Fibroblast of skin of right biceps (primary cell): ENCODE measurements at places on chromosomes 4 and X.

DNA sequence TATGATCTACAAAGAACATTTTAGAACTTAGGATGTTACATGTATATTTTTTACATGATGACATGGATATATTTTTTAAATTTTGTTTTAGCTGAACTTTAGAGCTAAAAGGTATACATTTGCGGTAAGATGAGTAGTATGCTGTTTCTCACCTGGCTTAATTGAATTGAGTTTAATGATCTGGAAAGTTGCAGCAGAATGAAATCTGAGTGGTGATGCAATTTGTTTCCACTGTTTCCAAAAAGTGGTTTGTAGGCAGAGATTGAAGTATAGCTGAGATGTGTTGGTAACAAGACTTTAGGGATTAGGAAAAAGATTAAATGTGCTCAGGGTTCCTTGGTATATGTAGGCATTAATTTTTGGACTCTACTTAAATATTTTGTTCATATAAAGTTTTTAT, 68.1 kb downstream of the HPF1 start:
- DNase-seq: no peak

DNA sequence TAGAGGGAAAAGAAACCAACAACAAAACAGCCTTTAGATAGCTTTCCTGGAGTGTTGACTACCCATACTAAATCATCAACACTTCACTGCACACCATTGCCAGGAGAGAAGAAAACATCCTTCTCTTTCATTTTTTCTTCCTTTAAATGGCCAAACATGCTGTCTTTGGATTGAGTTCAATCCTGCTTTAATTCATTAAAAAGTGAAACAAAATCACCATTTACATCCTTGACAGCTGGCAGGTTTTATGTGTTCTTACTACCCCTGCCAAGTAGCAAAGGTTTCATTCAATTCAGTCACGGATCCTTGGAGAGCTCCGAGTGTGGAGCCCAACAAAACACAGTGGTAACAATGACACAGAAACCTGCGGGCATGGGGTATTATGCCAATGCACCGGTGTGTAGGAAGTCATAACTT, 568.3 kb downstream of the ANKRD50 start:
- DNase-seq: no peak

DNA sequence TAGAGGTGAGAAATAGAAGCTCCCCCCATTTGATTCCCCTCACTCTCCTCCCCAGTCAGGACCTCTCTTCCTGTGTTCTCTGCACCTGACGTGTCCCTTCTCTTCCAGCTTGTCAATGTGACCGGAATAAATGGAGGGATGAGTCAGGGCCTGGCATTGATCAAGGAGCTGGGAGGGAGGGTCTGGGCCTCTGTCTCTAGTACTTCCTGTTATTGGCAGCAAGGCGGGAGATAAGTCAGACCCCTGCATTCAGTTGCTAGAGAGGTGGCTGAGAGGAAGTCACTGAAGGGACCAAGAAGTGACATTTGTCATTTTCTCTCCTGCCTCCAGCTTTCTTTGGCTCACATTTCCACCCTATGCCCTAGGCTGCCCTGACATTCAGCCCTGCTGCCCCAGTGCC, 35.1 kb upstream of the ZNF41 start:
- no peak for DNase-seq

DNA sequence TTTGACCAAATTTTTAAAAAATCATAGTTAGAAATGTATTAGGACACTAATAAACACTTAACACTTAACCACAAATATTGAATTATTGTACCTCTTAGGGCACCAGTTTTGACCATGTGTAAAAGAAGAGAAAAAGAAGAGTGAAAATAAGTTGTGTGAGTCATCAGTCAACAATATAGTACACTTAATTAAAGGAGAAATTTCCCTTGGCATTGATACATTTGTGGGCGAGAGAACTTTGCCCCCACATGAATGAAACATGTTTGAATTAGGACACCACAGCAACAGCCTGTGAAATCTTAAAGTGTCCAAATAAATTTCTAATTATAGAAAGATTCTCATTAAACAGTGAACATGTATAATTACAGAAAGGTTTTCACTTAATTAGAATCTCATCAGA, 1292.8 kb upstream of the TENM3 start:
- DNase-seq: no peak

DNA sequence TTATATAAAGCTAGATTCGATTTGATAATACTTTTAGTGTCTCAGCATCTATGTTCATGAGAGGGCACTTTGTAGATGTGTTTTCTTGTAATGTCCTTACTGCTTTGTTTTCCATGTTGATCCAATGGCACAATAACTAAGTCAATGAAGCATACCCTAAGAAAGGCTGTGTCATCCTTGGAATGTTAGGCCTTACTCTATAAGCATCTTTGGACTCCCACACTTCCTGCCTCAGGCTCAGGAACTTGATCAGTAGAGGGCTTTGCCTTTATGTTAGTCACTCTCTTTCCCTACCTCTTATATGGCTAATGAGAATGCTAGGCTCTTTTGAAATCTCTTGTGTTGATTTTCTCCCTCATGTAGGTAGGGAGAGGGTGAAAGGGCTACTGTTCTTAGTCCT, 33.2 kb upstream of the EDA2R start:
- peak; percentile 46 for DNase-seq

DNA sequence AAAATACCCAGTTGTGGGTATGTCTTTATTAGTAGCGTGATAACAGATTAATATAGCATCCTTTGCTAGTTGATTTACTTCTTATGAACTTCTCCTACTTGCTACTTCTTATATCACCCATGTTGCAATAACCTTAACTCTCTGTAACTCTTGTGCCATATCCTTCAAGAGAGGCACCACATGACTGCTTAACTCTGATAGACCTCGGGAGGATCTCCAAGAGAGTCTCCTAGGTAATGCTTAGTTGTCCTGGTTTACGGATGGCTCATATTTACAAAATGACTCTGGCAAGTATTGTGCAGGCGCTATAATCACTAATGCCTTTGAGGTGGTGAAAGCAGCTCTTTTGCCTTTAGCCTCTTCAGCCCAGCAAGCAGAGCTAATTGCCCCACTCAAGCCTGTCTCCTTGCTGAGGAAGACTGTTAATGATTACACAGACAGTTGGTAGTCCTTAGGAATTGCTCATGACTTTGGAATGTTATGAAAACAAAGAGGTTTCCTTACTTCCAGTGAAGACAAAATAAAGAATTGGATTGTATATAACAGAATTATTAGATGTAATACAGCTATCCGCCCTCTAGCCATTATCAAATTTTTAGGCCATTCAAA, 1305.8 kb downstream of the PCDH7 start:
- peak; percentile 34 for DNase-seq

GRCh38 chrX:71949844-71950445, 39.3 kb downstream of the NHSL2 start:
- DNase-seq: no peak

DNA sequence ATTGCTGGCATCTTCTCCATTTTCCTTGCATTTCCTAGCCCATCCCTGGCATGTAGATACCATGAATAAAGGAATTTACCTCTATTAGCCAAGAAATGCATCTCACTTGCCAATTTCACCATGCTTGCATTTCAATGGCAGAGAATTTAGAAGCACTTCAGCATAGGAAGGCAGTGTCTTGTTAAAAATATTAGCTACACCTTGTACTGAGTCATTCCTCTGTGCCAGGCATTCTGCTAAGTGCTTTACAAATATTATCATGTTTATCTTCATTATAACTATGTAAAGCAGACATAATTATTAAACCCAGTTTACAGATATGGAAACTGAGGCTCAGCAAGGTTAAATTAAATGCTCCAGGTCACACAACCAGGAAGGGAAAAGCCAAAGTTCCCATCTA, 138.2 kb downstream of the NPNT start:
- DNase-seq: no peak

GRCh38 chrX:112457788-112458187, 221.9 kb downstream of the LHFPL1 start:
- no peak for DNase-seq

DNA sequence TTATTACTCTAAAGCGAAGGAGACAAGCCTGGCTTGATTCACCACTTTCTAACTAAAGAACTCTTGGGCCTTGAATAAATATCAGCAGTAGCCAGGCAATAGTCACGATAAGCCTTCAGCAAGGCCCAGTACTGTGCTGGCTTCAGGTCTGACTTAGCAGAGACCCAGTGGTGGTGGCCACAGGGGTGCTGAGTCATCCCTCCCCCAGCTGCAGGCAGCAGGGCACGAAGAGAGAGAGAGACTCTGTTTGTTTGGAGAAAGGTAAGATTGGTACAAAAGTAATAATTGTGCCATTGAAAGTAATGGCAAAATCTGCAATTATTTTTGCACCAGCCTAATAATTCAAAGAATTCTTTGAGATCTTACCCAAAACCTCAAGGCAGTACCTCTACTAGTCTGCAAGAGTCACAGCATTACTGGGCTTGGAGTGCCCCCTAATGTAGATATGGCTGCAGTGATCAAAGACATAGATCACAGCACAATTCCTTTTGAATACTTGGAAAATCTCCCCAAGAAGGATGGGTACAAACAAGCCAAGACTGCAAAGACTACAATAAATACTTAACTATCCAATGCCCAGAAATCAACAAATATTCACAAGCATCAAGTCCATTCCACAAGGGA, 159.5 kb upstream of the USP38 start:
- DNase-seq: peak; percentile 40

- DNase-seq: no peak
These were observed 75.8 kb downstream of the EVC2 start for GRCh38 chr4:5632571-5632970.

GRCh38 chrX:135512508-135513129, 7.8 kb upstream of the INTS6L start:
- DNase-seq: no peak

DNA sequence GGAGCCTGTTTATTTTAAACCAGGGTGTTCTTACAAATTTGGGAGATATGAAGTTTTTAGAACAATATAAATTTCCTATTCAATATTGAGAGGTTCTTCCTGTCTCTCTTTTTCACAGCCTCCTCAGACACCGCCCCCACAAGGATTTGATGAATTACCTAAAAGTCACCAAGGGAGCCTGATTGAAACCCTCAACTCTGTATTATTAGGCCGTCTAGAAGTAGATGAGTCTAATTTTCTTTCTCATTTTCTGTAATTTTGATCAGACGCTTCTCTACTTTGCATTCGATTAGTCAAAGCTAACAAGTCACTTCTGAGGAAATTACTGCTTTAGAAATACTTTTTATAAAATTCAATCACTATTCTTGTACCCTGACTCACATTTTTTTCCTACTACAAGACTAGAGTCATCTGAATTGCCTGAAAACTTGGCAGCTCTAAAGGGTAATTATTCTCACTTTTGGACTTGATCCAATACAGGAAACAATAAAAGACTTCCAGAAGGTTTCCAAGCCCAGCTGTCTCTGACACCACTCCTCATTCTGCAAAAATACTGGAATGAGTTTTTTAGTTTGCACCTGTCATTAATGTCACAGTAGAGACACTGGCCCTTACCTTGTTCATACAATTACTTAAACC, 111.2 kb downstream of the ELOVL6 start:
- peak; percentile 90 for DNase-seq

DNA sequence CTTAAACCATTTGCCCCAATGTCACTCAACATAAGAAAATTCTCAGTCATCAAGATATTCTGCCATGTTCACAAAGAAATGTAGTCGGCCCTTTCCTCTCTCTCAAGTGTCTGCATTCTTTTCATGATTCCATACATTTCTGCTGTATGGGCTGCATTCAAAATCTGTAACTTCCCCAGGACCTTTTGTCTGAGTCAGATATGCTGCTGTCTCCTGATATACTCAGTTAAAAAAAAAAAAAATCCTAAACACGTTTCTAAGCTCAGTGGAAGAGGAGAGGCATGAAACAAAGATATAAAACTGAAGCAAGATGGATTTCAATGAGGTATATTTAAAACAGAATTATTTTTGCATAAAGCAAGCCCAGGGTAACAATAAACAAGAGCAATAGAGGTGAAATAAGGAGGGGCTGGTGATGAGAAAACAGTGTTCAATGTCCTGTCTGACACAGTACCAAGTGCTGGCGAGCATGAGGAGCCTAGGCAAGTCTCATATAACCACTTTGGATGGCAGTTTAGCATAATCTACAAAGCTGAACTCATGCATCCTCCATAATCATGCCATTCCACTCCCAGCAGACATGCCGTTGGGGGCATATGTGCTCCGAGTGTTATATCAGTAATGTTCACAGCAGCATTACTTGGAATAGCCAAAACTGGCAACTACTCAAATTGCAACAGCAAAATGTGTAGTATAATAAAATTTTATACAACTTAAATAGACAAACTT, 76.7 kb downstream of the MANBA start:
- DNase-seq: peak; percentile 55

GRCh38 chr4:75302648-75303047, 211.6 kb downstream of the RCHY1 start:
- no peak for DNase-seq

DNA sequence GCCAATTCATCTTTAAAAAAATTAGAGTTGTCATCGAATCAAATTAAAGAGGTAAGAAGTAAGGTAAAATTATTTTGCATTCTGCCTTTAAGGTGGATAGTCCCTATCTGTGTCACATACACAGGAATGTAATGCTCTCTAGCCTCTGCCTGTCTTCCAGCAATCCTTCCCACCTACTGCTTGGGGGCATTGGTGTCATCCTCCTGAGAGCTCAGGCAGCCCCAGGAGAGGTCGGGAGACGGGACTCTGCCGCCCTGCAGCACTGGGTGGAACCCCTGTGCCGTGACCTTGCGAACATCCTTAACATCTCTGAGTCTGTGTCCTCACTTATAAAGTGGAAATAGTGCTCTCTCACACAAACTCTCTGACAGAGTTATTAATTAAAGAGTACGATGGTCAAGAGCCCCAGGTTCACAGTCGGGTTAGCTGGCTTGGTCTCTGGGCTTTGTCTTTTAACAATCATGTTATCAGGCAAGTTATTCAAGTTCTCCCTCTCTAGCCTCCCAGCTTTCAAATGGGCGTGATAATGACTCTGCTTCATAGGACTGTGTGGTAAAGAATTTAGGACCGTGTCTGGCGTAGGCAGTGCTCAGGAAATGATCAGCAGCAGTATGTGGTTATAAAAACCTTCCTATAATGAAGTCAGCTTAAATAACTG, 10.2 kb downstream of the TLR3 start:
- peak; percentile 14 for DNase-seq

DNA sequence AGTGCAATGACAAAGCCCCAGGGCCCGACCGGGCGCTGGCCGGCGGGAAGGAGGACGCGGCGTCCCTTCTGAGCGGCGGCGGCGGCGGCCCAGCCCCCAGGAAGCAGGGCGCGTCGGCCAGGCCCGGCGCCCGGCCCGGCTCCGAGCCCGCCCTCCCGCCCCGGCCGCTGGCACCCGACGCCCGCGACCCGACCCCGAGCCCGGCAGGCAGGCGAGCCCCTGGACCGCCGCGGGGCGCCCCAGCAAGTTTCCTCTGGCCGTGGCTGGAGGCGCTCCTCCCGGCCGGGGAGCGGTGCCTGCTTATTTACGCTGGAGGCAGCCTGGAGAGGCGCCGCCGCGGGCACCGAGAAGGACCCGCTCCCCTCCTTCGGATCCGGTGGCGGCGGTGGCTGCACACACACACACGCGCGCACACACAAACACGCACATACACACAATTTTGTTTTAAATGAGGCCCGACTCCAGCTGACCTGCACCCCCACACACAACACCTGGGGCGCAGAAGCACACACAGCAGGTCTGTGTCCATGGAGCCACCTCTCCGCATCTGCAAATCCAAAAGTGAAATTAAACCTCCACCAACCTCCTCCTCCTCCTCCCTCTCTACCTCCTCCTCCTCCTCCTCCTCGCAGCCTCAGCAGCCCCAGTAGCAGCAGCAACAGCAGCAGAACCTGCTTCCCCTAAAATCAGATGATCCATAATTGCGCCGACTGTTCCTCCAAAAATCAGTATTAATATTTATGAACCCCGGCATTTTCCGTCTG, 669 bp downstream of the IRF2 start:
- DNase-seq: peak; percentile 39
